ENCODE measurements at places on chromosomes 7 and 10. TPM values are rescaled to one million over a fixed set of nuclear protein-coding genes. Genes with fewer than 3 reads are reported as not detected.

DNA sequence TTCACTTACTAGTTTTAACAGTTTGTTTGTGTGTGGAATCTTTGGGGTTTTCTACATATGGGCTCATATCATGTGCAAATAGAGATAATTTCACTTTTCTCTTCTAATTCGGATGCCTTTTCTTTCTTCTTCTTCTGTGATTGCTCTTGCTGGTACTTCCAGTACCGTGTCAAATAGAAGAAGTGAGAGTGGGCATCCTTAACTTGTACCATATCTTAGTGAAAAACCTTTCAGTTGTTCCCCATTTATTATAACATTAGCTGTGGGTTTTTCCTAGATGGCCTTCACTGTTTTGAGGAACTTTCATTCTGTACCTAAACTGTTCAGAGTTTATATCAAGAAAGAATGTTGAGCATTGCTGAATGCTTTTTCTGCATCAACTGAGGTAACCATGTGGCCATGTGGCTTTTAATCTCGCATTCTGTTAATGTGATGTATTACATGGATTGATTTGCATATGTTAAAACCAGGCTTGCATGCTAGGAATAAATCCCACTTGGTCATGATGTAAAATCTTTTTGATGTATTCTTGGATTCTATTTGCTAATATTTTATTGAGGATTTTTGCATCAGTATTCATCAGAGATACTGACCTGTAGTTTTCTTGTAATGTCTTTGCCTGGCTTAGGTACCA, 78.7 kb downstream of the FAM107B start:
- DNase-seq = no peak

DNA sequence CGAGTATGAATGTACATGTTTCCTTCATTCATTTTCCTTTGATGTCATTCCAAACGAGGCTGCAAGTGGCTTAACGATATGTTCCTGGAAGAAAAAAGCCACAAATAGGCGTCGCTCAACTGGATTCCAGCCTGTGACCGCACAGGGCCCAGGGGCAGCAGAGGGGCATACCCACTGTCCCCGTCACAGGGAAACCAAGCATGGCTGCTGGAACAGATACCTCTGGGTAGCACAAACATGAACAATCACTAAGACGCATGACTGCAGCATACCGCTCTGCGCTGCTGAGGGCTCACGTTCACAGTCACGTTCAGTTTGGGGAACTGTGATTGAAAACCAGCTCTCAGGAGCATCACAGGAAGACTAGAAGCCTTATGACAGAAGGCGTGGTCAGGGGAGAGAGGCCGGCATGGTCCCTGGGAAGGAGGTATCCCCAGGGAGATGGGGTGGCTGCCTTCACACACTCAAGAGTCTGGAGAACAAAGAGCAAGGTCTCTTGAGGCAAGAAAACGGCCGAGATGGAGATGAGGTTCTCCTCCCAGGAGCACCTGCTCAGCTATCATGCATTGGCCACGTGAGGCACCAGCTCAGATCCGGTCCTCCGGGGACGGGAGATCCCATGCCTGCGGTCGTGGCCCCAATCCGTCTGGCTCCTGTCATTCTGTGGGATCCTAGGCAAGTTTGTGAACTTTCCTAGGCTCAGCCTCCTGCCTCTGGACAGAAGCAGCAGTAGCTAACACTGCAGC, 213.6 kb downstream of the DIP2C start:
- DNase-seq = no peak

DNA sequence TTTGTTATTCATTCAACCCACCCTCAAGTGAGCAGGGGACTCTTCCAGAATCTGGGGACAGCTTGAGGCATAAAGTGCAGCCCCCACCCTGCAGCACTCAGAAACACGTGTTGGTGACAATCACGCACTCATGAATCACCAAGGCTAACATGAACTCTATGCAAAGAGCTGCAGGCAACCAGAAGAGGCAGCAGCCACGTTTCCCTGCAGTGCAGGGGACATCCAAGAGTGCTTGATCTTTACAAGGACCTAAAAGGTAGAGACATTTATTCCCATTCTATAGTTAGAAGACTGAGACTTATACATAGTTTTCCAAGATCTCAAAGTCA, 135.2 kb upstream of the GDF10 start:
- no peak for DNase-seq

DNA sequence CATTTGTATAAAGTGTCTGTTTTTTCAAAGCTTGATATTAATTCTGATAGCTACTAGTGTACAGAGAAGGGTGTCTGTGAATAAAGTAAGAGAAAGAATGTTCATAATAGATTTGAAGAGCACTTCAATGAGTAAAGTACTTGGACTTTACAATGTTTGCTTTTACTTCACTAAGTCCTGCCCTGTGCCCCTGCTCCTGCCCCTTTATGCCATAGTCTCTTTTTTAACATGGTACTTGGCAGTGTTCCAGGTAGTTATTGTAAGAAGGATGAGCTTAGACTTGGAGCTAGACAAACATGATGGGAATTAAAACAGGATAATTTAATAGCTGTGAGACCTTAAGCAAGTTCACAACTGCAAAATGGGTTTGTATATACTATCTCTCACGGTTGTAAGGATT, 41.0 kb downstream of the ZEB1 start:
- no peak for DNase-seq

- no peak for DNase-seq
Observed at GRCh38 chr7:69651101-69651590, 52.9 kb downstream of the AUTS2 start.

DNA sequence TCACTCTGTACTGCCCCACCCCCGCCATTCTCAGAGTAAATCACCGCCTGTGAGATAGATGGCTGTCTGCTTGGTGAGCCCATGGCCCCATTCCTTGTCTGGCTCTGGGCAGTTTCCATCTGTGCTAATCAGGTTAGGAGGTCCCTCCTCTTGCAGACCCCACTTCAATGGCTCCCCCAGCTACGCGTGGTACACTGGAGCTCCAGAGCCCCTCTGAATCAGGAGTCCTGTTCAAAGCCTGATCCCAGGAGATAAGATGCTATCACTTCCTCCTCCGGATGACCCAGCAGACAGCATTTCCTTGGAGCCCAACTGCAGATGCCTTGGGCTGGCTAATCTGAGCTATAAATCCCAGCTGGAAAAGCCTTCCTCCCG, 122.3 kb downstream of the SH3PXD2A start:
- no peak for DNase-seq

DNA sequence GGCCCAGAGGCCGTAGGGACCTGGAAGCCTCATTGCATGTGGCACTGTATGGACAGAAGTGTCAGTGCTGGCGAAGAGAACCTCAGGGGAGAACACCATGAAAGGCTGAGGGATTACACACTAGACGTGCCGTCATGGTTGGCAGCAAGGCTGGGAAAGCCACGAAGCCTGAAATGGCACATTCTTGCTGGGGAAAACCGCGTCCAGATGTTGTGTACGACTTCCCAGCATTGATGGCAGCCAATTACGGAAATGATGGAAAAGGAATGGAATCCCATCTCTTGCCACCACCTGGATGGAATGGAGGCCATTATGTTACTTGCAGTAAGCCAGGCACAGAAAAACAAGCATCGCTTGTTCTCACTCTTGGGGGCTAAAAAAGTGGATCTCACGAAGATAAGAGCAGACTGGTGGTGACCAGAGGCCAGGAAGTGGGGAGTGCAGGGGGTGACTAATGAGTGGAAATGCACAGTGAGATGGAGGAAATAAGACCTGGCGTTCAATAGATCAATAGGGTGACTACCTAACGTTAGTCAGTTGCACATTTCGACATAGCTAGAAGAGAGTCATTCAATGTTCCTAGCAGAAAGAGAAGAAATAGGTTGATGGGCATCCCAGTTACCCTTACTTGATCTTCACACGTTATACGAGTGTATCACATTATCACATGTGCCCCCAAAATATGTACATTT, 14.6 kb upstream of the PWWP2B start:
- peak; percentile 43 for DNase-seq

- DNase-seq = no peak
Observed at GRCh38 chr7:18004372-18004771, 23.3 kb downstream of the PRPS1L1 start.

DNA sequence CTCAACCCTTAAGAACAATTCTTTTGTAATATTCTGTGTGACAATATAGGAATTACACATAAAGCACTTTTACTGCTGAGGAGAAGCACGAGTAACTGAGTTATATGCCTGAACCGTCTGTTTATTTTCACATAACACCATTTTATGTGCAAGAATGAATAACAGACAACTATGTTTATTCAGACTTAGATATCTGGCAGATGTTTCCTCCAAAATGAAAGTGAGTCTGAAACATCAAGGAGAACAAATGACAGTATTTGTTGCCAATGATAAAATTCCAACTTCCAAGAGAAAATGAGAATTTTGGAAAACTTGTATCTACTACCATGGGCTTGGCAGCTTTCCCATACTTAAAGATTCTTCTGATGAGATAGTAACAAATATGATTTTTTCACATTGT, 51.4 kb downstream of the DNMBP start:
- peak; percentile 89 for DNase-seq

The AGMO gene
- total RNA-seq = 0.51 TPM

The FAM25A gene
- not detected for total RNA-seq

Measured in dermis microvascular lymphatic vessel endothelial cell (primary cell).